ENCODE measurements at places on chromosomes 5 and 9. TPM values are rescaled to one million over a fixed set of nuclear protein-coding genes. Genes with fewer than 3 reads are reported as not detected.

- no peak for DNase-seq
These were observed 6.0 kb downstream of the RXRA start for GRCh38 chr9:134332266-134332665.

- DNase-seq = no peak
These were observed 37.6 kb upstream of the CAST start for GRCh38 chr5:96624596-96624995.

GRCh38 chr9:95666096-95666784, 149.5 kb upstream of the PTCH1 start:
- DNase-seq = no peak

GRCh38 chr5:162543437-162543836, 475.9 kb downstream of the GABRG2 start:
- DNase-seq = no peak

DNA sequence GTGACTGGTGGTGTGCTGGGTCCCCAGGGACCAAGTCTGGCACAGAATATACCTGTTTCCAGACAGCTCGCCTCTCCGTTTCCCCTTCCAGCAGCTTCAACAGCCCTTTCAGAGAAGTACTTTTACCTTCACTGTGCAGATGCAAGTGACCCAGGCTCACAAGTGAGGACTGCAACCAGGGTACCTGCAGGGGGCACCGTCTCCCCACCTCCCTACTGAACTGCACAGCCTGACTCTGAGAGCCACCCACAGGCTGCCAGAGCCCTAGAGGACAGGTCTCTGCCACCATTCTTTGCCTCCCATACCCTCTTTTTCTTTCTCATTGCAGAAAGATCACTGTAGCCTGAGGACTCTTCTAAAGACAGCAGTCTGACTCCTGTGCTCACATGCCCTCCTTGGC, 15.4 kb downstream of the IL9 start:
- DNase-seq = peak; percentile 57

- peak; percentile 40 for DNase-seq
These were observed 473 bp downstream of the ZBTB34 start for GRCh38 chr9:126860757-126861466.

DNA sequence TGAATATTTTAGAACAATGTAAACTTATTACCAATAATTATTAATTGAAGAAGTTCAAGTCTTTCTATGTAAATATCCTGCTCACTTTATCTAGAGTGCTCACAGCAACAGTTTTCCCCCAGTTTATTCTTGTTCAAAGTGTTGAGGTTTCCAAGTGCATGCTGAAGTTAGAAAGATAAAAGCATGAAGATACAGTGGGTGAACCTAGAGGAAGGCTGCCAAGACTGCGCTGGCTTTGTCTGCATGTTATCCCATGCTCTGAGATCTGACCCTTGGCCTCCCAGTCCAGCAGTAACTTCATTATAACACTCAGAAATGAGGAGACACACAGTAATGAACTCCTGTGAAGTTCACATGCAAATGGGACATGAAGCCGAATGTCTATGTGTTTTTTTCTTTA, 76.0 kb upstream of the PIP5K1B start:
- no peak for DNase-seq

- no peak for DNase-seq
These were observed 440.5 kb upstream of the WWC1 start for GRCh38 chr5:167850911-167851310.

GRCh38 chr5:31944684-31945445, 229.3 kb downstream of the GOLPH3 start:
- DNase-seq = no peak

DNA sequence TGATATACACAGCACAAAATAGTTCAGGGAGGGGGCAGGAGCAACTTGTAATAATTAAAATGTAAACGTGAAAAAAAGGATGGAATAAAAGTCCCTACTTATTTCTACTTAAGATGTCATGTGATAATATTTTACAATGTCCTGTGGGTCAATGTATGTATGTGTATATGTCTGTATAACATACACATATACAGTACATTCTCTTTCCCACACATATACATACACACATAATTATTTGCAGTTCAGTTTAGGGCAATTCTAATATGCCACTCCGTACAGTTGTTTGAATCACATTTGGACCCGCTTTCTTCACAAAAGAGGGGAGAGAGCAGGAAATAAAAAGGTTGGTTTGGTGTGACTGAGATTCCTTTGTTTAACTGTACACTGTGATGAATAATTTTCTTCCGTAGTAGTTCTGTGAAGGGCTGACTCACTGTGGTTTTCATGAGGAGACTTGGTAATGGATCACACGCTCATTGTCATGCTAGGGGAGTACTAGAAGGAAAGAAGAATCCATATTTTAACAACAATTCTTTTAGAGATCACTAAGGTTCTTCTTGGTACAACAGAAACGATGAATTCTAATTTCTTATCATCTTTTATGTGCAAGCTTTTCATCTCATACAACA, 26.2 kb upstream of the ACOT12 start:
- DNase-seq = peak; percentile 93

DNA sequence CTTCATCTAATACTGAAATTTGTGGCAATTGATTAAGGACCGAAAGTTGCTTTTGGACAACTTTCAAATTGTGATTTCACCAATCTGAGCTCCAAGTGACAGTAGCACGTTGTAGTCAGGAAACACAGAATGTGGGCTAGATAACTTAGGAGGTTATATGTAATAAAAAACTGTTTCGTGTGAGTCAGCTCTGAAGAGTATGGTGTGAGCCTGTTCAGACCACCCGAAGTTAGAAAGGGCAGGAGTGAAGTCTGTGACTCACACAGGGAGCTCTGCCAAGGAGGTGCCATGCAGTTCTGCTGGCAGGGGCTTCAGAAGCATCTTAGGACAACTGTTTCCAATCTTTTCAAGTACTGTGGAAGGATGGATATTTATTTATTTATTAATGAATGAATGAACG, 16.4 kb upstream of the ZBTB34 start:
- peak; percentile 93 for DNase-seq

DNA sequence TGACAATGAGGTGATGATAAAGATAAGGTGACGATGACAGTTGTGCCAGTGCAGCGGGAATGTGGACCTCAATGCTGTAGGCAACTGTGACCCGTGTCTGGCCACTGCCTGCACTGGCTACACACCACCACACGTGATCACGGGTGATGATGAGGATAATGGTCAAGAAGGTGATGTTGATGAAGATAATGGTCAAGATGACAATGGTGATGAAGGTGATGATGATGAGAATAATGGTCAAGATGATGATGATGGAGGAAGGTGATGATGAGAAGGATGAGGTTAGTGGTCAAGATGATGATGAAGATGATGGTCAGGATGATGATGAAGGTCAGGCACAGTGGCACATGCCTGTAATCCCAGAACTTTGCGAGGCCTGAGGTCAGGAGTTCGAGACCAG, 30.7 kb upstream of the AIF1L start:
- DNase-seq = no peak

GRCh38 chr9:29209748-29210291, 1636.5 kb upstream of the C9orf72 start:
- DNase-seq = no peak

DNA sequence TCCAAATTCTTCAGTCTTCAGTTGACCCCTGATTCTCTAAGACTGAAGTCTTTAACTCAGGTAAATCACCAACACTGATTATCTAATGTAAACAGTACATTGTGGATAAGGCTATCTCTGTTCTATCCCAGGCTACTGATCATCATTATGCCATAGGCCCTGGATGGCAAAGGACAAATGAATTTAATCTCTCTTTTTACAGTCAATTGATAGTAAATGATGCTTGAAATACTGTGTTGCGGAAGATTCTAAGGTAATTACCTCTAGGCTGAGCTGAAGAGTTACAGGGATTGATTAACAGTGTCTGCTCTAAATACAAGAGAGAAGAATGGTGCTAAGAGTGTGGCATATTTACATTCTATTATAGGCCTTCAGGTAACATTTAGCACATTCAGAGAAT, 264.7 kb downstream of the ACTL7B start:
- DNase-seq = no peak

- DNase-seq = peak; percentile 91
These were observed 10.9 kb upstream of the LAMC3 start for GRCh38 chr9:130997925-130998596.

- DNase-seq = no peak
These were observed 4.9 kb downstream of the CACFD1 start for GRCh38 chr9:133464638-133465037.

GRCh38 chr5:137575847-137576246, 76.7 kb upstream of the SPOCK1 start:
- peak; percentile 89 for DNase-seq

DNA sequence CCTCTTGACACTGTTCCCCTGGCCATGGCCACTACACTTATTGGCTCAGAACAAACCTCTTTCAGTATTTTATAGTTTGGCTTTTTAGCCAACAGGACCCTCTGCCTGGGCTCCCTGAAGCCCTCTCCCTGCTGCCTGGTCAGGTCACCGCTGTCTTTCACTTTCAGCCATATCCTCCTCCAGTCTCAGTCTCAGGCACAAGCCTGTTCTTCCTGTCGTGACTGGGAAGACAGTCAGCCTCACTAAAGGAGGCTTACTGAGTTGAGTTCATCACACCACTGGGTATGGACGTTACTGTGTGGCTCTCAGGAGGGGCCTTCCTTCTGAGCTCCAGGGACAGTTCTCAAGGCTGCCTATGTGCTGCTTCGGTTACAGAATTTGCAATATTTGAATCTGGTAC, 2.0 kb downstream of the QSOX2 start:
- no peak for DNase-seq

DNA sequence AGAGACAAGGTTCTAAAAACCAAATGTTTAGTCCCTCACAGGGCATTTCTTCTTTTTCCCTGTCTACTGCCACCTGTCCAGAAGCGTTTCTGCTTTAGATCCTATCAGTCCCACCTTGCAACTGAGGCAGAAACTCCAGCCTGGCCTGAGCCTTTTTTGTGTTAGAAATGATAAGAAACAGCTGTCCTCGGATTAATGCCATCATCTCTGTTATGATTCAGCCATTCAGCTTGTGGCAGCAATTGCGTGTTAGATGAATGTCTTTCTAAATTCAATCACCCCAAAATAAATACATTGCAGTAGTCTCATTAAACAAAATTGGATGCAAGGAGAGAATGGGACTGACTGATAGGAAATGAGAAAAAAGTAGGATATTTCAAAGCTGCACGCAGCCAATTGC, 28.3 kb upstream of the FRMPD1 start:
- DNase-seq = no peak

DNA sequence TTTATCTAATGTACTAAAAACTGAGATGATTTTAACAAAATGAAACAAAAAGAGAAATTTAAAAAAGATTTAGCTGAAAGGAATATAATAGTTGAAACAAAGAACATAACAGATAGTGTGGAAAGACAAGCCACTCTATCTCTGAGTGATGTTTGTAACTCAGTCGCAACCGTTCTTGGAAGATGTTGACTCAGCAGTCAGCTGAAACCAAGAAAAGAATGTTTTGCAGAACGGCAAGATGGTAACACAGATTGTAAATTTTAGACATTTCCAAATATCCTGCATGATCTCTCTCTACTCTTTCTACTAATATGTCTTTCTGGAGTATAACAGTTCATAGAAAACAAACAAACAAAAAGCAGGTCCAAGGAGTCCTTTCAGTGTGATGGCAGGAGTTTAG, 746.1 kb upstream of the CDH6 start:
- no peak for DNase-seq

Gene ZBED3
- 1.3 TPM for total RNA-seq

Gene NR2F1
- 10.0 TPM for total RNA-seq

Gene TICAM2
- 0.30 TPM for total RNA-seq

Gene ESM1
- 5.0 TPM for total RNA-seq

Gene MCIDAS
- total RNA-seq = 0.95 TPM

Gene PCDHGB3
- total RNA-seq = 0.68 TPM

Gene TMEM232
- not detected for total RNA-seq

Gene C5orf58
- total RNA-seq = not detected
